ENCODE measurements at places on chromosomes 13 and 19.

GRCh38 chr19:30093966-30094755 lies 152.1 kb downstream of the URI1 start:
- no peak for DNase-seq

GRCh38 chr13:32660227-32660626 lies 74.0 kb downstream of the PDS5B start:
- no peak for DNase-seq

DNA sequence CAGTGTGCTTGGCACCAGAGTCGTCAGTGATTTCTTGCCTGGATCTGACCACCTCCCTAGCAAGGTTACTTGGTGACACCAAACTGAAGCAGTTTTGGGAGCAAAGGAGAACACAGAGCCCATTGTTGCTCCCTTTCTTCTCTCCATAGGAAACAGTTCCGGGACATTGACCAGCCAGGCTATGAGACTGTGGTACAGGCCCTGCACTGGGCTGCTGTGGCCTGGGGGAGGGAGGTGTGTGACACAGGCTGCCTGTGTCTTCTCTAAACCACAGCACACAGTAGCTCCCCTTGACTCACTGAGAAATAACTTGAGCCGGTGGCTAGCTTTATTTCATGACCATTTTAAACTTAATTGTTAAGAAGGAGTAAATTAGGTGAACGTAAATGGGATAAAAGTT lies 214.8 kb upstream of the UBL3 start:
- no peak for DNase-seq

DNA sequence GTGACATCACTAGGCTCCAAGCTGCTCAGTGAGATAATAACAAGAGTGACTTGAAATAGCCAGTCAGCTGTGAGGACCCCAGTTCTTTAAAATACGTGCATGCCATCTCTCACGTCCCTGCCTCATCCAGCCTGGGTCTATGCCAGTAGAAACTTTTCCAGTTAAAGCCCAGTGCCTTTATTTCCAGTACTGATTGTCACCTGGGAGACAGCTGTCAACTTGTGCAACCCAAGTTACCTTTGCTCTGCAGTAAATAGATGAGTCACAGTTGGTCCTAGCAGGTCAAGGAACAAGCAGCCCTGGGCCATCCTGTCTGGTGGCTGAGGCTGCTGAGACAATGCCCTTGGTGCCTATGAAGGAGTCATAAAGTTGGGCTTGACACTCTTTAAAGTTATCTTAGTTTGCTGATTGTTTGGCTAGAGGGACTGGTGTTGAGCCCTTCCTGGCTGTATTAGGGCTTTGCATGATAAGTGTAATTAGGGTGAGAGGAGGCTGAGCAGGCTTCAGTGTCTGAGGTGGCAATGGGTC lies 228.7 kb downstream of the LACC1 start:
- DNase-seq = no peak

- no peak for DNase-seq
These were observed 24.4 kb downstream of the B3GLCT start for GRCh38 chr13:31224174-31224669.

- no peak for DNase-seq
These were observed 63.3 kb downstream of the DHRS12 start for GRCh38 chr13:51740698-51741097.

GRCh38 chr13:25966086-25966485 lies 85.7 kb downstream of the SHISA2 start:
- no peak for DNase-seq

GRCh38 chr13:37406031-37406430 lies 192.5 kb downstream of the POSTN start:
- DNase-seq = no peak

DNA sequence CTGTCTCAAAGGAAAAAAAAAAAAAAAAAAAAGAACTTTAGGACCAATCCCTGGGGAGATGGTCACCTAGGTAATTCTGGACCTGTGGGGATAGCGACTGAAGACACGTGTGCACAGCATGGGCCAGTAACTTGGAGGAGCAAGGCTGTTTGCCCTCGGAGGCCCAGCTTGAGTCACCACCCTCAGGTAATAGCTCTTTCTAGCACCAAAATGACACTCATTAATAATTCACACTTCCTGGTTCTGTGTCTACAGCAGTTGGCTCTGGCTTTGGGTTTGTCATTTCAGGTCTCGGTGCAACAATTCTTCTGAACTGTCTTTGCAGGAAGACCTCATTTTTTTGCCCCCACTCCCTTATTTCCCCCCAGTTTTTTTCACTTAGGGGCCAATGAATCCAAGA lies 3.9 kb upstream of the ATP11A start:
- no peak for DNase-seq

GRCh38 chr13:32911506-32911905 lies 104.7 kb upstream of the KL start:
- peak; percentile 10 for DNase-seq

DNA sequence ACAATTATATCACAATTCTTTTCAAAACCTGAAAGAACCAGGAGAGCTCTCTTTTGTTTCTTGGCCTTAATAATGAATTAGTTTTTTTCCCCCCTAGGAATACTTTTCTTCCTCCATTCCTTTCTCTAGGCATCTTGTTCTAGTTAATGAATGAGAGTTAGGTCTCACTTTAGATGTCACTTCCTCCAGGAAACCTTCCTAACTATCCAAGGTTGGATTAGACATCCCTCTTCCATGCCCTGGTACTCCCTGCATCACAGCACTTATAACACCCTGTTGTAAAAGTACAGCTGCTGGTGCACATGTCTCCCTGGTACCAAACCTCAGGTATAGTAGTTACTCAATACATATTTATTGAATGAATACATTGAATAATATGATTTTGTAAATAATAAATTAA lies 21.2 kb upstream of the DGKH start:
- no peak for DNase-seq

DNA sequence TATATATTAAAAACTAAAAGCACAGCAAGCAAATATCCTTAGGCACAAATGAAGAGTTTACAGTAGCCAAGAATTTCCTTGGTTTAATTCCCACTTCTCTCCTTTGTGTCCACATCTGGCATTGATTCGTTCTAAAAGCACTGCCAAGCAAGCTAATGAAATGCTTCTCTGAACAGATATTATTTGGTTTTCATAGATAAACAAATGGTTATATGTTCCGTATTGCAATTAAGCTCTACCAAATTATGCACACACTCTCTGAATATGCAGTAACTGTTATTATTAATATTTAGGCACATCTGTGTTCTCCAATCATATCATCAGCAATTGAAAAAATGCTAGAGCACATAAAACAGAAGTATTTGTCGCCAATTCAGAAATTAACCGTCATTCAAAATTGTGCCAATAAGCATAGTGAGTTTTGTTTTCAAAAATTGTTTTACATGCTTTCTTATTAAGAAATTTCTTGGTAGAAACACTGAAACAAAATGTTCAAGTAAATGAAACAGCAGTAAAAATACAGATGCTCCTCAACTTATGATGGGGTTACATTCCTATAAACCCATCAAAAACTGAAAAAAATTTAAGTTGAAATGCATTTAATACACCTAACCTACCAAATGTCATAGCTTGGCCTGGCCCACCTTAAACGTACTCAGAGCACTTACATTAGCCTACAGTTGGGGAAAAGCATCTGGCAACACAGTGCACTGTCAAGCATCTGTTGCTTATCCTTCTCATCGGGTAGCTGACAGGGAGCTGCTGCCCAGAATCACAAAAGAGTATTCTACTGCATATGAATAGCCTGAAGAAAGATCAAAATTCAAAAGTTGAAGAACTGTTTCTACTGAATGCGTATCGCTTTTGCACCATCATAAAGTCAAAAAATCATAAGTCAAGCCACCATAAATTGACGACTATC lies 2134.7 kb downstream of the PCDH9 start:
- DNase-seq = no peak

- DNase-seq = no peak
These were observed 9.1 kb upstream of the SLC35E1 start for GRCh38 chr19:16581145-16581970.

DNA sequence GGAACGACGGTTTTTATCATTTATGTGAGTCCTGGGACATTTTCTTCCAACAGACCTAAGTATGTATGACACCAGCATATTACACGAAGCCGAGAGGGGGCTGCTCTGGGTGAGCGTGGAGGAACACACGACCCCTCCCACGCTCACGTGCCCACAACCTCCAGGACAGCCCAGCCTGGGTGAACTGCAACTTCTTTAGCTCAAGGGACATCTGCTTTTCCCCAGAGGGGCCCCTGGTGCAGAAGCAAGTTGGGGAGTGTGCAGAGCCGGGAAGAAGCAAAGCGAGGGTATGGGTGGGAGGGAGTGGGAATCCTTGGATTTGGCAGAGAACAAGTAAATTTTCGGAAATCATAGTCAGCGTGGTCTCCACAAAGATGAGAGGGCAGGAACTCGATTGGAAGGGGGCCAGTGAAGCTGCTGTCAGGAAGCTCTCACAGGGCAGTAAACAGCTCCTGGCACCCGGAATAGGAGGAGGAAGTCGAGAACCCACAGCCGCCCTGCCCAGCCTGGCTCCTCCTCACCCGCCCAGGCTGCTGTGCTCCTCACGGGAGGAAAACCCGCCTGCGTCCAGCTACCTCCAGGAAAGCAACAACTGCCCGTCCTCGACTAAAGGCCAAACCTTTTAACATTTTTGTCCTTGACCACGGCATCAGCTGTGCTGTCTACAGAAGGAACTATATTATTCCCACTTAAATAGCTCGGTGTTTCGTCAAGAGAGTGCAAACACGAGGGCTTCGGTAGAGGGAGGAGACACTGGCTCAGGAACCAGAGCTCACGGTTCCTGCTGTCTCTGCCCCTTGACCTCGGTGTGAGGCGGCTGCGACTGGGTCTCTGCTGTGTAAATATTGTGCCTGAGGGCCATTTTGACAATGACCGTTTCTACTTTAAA lies 17.2 kb upstream of the CFAP97D2 start:
- DNase-seq = peak; percentile 71

DNA sequence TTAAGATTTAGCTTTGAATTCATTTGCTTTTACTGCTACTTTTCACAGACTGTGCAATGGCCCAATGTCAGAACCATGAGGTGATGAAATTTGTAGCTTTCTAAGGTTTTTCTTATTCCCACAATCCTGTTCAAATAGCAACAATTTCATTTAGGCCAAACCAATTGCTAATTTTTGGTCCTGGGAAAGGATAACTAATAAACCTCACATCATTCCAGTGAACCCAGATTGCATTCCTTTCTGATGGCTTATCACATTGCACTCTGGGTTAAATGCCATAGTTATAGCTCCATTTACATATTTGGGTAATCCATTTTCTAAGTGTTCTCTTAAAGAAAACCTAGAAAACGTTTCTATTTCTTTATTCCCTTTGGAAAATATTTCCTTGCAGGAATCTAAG lies 22.9 kb upstream of the POMP start:
- no peak for DNase-seq

DNA sequence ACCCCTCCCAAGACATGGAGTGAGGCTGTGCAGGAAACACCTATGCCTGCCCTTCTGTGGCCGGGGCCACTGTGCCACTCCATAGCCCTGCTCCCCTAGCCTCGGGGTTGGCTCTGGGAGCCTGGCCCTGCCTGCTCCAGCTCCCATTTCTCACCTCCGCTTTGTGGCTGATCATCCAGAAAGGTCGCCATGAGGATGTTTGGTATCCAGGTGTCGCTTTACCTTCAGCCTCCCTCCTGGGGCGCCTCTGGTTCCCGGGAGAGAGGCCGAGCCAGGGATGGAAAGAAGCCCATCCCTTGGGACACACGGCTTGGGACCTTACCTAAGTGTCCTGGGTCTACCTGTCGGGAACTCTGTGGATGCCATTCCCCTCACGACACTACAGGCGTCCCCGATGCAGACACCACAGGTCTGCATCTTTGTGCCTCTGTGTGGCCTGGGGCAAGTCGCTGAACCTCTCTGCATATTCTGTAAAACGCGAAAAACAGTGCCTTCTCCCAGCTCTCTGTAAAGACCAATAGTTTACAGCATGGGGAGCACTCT lies 3.4 kb upstream of the MCF2L start:
- DNase-seq = no peak

DNA sequence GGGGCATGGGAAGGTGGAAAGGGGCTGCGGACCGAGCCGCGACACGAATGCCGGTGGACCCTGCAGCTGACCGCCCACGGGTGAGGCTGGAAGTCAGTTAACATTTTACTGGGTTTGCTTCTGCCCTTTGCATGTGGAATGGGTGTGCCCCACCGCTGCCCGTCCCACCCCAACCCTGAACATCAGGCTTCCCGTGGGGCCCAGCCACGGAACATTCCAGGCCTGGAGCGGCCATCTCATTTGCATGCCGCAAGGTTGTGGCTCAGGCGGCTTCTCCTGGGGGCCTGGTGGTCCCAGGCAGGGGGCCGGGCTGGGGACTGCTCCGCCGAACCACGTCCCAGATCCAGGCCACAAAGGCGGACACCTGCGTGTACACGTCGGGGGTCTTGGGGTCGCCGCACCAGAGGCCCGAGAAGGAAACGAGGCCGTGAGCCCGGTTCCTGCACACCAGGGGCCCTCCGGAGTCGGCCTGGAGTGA lies 9.3 kb downstream of the FSTL3 start:
- no peak for DNase-seq

DNA sequence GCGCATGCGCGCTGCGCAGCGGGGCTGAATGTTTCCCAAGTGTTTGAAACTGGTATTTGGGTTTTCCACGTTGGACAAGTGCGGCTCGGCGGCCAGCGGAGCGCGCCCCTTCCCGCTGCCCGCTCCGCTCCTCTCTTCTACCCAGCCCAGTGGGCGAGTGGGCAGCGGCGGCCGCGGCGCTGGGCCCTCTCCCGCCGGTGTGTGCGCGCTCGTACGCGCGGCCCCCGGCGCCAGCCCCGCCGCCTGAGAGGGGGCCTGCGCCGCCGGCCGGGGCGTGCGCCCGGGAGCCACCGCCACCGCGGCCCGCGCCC lies at the start of gene ING1:
Gene ING1 (plus strand): TSS at position 59 of the 311 bp plus-strand sequence. CDS start 450 bp downstream, outside the sequence.
- no peak for DNase-seq

- DNase-seq = no peak
These were observed 1850.4 kb downstream of the OLFM4 start for GRCh38 chr13:54879036-54879435.

DNA sequence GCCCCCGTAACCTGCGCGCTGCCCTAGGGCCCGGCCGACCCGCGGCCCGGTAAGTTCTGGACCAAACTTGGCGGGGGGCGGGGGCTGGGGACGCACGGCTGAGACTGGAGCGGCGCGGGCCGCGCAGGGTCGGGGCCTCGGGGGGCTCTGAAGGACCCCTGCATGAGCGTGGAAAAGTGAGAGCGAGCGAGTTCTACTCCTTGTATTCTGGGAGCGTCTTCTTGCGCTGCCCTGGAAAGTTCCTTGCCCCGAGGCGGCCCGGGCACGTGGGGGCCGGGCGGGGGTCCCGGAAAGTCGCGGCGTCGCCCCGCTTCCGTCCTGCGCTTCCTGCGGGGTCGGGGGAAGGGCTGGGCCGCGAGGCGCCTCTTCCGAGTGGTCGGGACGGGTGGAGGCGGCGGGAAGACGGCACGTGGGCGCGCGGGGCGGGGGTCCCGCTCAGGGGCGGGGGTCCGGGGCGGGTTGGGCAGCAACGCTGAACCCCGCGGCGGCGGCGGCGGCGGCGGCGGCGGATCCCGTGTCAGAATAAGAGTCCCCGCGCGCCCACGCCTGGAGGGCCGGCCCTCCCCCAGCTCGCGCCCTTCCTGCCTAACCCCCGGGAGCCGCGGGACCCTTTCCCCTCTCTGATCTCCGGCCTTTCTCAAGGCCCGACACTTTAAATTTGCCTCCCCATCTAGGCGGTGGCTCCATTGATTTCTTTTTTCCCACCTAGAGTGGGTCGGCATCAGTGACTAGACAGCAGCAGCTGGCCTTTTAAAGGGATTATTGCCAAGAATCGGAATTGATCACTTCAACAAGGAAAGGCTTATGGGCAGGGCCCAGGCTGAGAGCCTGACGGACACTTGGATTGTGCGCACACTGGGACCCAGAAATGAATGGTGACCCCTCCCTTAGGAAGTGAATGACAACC lies 749 bp downstream of the GATAD2A start:
- peak; percentile 83 for DNase-seq
